Mesothelial cell of epicardium (in vitro differentiated cells): ENCODE measurements at places on chromosomes 4 and X. TPM values are rescaled to one million over a fixed set of nuclear protein-coding genes. Genes with fewer than 3 reads are reported as not detected.

DNA sequence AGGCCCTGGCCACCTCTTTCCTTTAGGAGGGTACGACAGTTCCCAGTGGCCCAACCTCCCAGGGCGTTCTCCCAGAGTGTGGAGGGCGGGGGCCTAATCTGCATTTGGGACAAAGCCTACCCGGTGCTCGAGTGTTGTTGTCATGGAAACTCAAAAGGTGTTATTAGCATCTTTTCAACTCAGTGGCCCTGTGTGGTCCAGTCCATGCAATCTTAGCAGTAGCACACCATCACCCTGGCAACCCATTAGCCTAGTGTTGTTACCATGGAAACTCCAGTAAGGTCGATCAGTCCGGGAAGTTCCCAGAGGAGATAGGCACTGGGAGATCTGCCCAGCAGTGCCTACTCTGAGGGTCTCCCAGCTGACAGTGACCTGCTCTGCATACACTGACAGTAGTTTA lies 20.2 kb downstream of the APLN start:
- no peak for DNase-seq
- no peak overlapping the region for H3K27ac ChIP-seq
- H3K36me3 ChIP-seq: no peaks in the 10 kb centered on the region
- no peak overlapping the region for H3K4me3 ChIP-seq
- H3K27me3 ChIP-seq: no peaks in the 10 kb centered on the region
- no peaks in the 10 kb centered on the region for H3K4me1 ChIP-seq

GRCh38 chrX:13215729-13216128 lies 104.1 kb downstream of the ATXN3L start:
- H3K27me3 ChIP-seq: no peaks in the 10 kb centered on the region
- H3K27ac ChIP-seq: peak overlapping the region; percentile 83
- H3K36me3 ChIP-seq: no peaks in the 10 kb centered on the region
- no peak overlapping the region for H3K4me3 ChIP-seq

DNA sequence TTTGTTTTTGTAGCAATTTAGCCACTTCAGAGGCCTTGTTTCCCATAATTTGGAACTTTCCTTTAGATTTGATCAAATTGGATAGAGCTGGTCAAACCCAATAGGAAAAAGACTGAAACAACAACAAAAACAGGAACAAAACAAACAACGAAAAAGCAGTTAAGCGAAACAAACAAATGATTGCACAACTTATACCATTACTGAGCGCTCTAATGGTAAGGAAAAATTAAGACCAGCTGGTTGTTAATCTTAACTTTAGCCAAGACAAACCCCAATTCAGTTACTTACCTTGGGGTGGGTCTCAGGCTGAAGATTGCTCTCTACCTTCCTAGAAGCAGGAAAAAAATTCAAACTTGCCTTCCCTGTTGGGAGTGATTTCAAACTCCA lies 38.3 kb downstream of the SPCS3 start:
- no peaks in the 10 kb centered on the region for H3K4me1 ChIP-seq
- H3K4me3 ChIP-seq: no peak overlapping the region
- no peak overlapping the region for H3K27ac ChIP-seq
- no peaks in the 10 kb centered on the region for H3K27me3 ChIP-seq
- H3K36me3 ChIP-seq: peaks cover 6% of the 10 kb centered on the region

GRCh38 chr4:930827-931193 lies 1.3 kb downstream of the GAK start:
- H3K4me1 ChIP-seq: peaks cover 30% of the 10 kb centered on the region
- peak overlapping the region; percentile 94 for H3K27ac ChIP-seq
- peak overlapping the region; percentile 93 for H3K4me3 ChIP-seq
- DNase-seq: no peak
- no peaks in the 10 kb centered on the region for H3K36me3 ChIP-seq
- H3K27me3 ChIP-seq: no peaks in the 10 kb centered on the region

DNA sequence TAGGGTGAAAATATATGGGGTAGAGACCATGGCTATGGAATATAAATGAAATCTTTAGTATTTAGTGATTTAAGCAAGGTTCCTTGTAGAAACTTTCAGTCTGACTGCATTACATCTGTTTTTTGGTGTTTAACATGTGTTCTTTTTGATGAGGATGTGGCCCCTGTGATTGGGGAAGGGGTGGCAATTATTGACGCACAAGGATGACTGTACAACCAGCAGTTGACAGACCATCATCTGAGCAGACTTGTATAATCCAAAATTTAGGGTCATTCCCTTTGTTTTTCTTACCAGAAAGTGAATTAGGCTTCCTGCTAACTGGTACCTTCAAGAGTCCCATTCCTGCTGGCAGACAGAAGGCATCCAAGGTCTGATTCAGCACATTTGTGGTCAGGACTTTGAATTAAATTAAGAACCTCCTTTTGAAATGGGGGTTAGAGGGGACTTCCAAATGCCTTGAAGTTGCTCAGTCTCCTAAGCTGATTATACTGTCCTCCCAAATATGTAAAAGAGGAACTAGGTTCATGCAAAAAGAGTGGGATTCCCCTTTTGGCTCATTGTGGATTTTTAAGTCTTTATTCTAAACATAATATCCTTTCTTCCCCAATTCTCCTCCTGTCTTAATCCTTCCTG lies 112.4 kb upstream of the CXCL13 start:
- H3K27ac ChIP-seq: no peak overlapping the region
- H3K4me3 ChIP-seq: no peak overlapping the region
- no peak for DNase-seq
- peaks cover 38% of the 10 kb centered on the region for H3K27me3 ChIP-seq
- H3K36me3 ChIP-seq: no peaks in the 10 kb centered on the region

- no peaks in the 10 kb centered on the region for H3K27me3 ChIP-seq
- no peaks in the 10 kb centered on the region for H3K36me3 ChIP-seq
These were observed 102.1 kb upstream of the FAM9B start for GRCh38 chrX:9135901-9136510.

DUSP21 gene
- not detected in 3 replicates for total RNA-seq

FGFRL1 gene
- total RNA-seq: 35.2 to 37.7 TPM (median 37.4 TPM) in 3 replicates

- peaks cover 37% of the 10 kb centered on the region for H3K36me3 ChIP-seq
- DNase-seq: no peak
- peak overlapping the region; percentile 86 for H3K27ac ChIP-seq
- no peaks in the 10 kb centered on the region for H3K27me3 ChIP-seq
- peaks cover 26% of the 10 kb centered on the region for H3K4me1 ChIP-seq
These were observed 152.3 kb downstream of the CBR4 start for GRCh38 chr4:168857546-168858314.

HPF1 gene
- 27.0 to 31.2 TPM (median 28.4 TPM) in 3 replicates for total RNA-seq

GRCh38 chrX:135194684-135195083 lies 23.5 kb upstream of the CT55 start:
- no peak overlapping the region for H3K4me3 ChIP-seq
- DNase-seq: no peak
- no peaks in the 10 kb centered on the region for H3K36me3 ChIP-seq
- H3K27me3 ChIP-seq: peaks cover 5% of the 10 kb centered on the region
- H3K27ac ChIP-seq: no peak overlapping the region

GRCh38 chr4:165327211-165328100 lies at the start of gene MSMO1:
Gene MSMO1 (plus strand): TSS chr4:165327669. CDS start chr4:165333371, 5,702 bp downstream.
- H3K27me3 ChIP-seq: no peaks in the 10 kb centered on the region
- H3K36me3 ChIP-seq: no peaks in the 10 kb centered on the region
- H3K4me1 ChIP-seq: peaks cover 38% of the 10 kb centered on the region
- peak; percentile 97 for DNase-seq
- no peak within 1 kb of the TSS for H3K4me3 ChIP-seq
- H3K27ac ChIP-seq: peak within 1 kb of the TSS; percentile 70

GRCh38 chr4:98586962-98587354 lies 71.5 kb downstream of the TSPAN5 start:
- no peak overlapping the region for H3K4me3 ChIP-seq
- no peak for DNase-seq
- H3K27me3 ChIP-seq: no peaks in the 10 kb centered on the region
- H3K27ac ChIP-seq: no peak overlapping the region
- peaks cover 7% of the 10 kb centered on the region for H3K4me1 ChIP-seq
- no peaks in the 10 kb centered on the region for H3K36me3 ChIP-seq

DNA sequence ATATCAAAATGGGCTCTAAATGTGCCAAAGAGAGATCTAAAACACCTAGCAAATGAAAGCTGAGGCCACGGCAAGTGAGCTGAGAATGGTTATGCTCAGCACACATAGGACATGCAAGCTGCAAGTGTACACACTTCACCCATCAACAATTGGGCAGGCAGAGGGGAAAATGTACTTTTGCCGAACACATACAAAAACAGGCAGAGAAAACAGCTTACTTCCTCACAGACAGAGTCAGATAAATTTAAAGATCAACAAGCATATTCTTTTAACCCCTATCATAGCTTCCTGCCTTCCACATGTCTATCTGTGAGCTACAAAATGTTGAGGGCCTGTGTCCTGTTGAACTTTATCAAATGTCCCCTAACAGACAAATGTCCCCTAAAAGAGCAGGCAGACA lies 60.3 kb downstream of the SH3KBP1 start:
- H3K4me3 ChIP-seq: no peak overlapping the region
- H3K27me3 ChIP-seq: no peaks in the 10 kb centered on the region
- H3K36me3 ChIP-seq: peaks cover 17% of the 10 kb centered on the region

CFAP99 gene
- 0.11 TPM in 1 of 3 replicates, not detected in the others for total RNA-seq

- DNase-seq: no peak
- no peaks in the 10 kb centered on the region for H3K36me3 ChIP-seq
- no peak overlapping the region for H3K4me3 ChIP-seq
- H3K27me3 ChIP-seq: peaks cover 8% of the 10 kb centered on the region
- H3K27ac ChIP-seq: no peak overlapping the region
These were observed 249.3 kb upstream of the GATB start for GRCh38 chr4:152009983-152010709.

HEPH gene
- 125 to 129 TPM (median 126 TPM) in 3 replicates for total RNA-seq

GRCh38 chr4:336099-336892 lies 1.3 kb upstream of the ZNF141 start:
- peak; percentile 48 for DNase-seq
- H3K36me3 ChIP-seq: peaks cover 16% of the 10 kb centered on the region
- H3K27me3 ChIP-seq: no peaks in the 10 kb centered on the region
- H3K4me3 ChIP-seq: peak overlapping the region; percentile 100
- H3K4me1 ChIP-seq: peaks cover 24% of the 10 kb centered on the region

PAGE2B gene
- total RNA-seq: not detected in 3 replicates

CPLX1 gene
- 4.5 to 4.7 TPM (median 4.6 TPM) in 3 replicates for total RNA-seq

- H3K36me3 ChIP-seq: no peaks in the 10 kb centered on the region
- no peak overlapping the region for H3K27ac ChIP-seq
These were observed 7.1 kb downstream of the PASD1 start for GRCh38 chrX:151570561-151570960.

- no peak overlapping the region for H3K4me3 ChIP-seq
- no peak overlapping the region for H3K27ac ChIP-seq
- no peak for DNase-seq
- no peaks in the 10 kb centered on the region for H3K27me3 ChIP-seq
- H3K4me1 ChIP-seq: no peaks in the 10 kb centered on the region
These were observed 823.2 kb upstream of the FRG1 start for GRCh38 chr4:189117426-189117825.

- H3K36me3 ChIP-seq: no peaks in the 10 kb centered on the region
- H3K4me3 ChIP-seq: no peak overlapping the region
- peaks cover 9% of the 10 kb centered on the region for H3K4me1 ChIP-seq
- no peak overlapping the region for H3K27ac ChIP-seq
- H3K27me3 ChIP-seq: no peaks in the 10 kb centered on the region
These were observed 133.6 kb upstream of the VAMP7 start for GRCh38 chrX:155747520-155747919.

- no peak for DNase-seq
- peaks cover 7% of the 10 kb centered on the region for H3K4me1 ChIP-seq
- H3K36me3 ChIP-seq: peaks cover 8% of the 10 kb centered on the region
- no peak overlapping the region for H3K27ac ChIP-seq
- H3K4me3 ChIP-seq: no peak overlapping the region
- no peaks in the 10 kb centered on the region for H3K27me3 ChIP-seq
These were observed 208.3 kb downstream of the ARHGAP10 start for GRCh38 chr4:147940171-147940570.

DNA sequence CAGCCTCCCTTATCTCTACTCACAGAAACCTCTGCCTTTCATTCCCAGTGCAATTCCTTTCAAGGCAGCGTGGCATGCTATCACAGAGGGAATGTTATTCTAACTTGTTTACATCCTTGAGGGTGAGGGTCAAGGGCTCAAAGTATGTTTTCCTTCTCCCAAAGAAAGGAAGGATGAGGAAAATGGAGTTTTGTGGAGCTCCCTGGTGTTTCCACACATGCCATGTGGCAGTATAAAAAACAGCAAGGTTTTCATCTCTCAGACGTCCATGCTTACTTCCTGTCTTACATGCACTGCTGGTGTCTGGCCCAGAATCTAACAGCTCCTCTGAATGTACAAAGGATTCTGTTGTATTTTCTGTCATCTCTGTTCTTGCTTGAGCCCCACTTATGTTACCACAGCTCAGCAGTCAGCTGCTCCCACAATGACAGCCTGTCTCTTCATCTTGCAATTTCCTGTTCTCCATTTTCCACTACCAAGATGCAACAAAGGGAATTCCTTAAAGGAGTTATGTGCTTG lies 128.0 kb downstream of the SNCA start:
- DNase-seq: no peak
- no peak overlapping the region for H3K4me3 ChIP-seq
- peaks cover 36% of the 10 kb centered on the region for H3K4me1 ChIP-seq
- no peaks in the 10 kb centered on the region for H3K27me3 ChIP-seq

GRCh38 chr4:102593147-102593546 lies 92.0 kb downstream of the NFKB1 start:
- no peaks in the 10 kb centered on the region for H3K27me3 ChIP-seq
- H3K27ac ChIP-seq: no peak overlapping the region
- peaks cover 66% of the 10 kb centered on the region for H3K36me3 ChIP-seq
- H3K4me3 ChIP-seq: no peak overlapping the region
- DNase-seq: no peak

KCND1 gene
- total RNA-seq: 5.1 to 6.1 TPM (median 5.6 TPM) in 3 replicates

DNA sequence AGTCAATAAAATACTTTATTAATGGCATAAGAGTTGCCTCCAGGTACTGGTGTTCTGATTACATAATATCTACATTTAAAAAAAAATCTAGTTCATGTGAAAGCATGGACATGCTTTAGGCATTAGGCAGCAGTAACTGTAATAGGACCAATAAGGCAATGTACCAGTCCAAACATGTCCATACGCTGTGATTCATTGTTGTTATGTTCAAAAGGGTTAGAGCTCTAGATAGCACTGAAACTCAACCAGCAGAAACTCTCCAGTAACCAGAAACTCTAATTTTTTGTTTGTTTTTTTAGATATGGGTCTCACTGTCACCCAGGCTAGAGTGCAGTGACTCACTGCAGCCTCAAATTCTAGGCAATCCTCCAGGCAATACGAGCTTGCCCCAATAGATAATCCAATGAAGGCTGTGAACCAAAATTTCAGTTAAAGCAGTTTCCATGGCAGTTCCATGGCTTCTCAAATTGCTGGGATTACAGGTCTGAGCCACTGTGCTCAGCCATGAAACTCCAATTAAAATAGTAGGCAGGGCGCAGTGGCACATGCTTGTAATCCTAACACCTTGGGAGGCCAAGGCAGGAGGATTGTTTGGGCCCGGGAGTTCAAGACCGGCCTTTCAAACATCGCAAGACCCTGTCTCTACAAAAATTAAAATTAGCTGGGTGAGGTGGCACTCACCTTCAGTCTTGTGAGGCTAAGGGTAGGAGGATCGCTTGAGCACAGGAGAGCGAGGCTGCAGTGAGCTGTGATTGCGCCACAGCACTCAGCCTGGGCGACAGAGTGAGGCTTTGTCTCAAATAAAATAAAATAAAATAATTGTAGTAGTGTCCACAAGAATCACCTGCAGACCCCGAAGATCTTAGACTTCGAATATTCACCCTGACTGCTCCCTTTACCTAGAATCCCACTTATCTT lies 36.3 kb downstream of the MGARP start:
- peak overlapping the region; percentile 47 for H3K27ac ChIP-seq
- DNase-seq: no peak
- no peak overlapping the region for H3K4me3 ChIP-seq
- H3K4me1 ChIP-seq: no peaks in the 10 kb centered on the region
- H3K36me3 ChIP-seq: peaks cover 1% of the 10 kb centered on the region

ZFYVE28 gene
- 0.38 to 0.51 TPM (median 0.45 TPM) in 3 replicates for total RNA-seq
